M059J (cell line): ENCODE measurements at places on chromosomes 1 and 21. TPM values are rescaled to one million over a fixed set of nuclear protein-coding genes. Genes with fewer than 3 reads are reported as not detected.
A peak's percentile ranks its signal among the peaks of the same experiment; 100 is the strongest.

DNA sequence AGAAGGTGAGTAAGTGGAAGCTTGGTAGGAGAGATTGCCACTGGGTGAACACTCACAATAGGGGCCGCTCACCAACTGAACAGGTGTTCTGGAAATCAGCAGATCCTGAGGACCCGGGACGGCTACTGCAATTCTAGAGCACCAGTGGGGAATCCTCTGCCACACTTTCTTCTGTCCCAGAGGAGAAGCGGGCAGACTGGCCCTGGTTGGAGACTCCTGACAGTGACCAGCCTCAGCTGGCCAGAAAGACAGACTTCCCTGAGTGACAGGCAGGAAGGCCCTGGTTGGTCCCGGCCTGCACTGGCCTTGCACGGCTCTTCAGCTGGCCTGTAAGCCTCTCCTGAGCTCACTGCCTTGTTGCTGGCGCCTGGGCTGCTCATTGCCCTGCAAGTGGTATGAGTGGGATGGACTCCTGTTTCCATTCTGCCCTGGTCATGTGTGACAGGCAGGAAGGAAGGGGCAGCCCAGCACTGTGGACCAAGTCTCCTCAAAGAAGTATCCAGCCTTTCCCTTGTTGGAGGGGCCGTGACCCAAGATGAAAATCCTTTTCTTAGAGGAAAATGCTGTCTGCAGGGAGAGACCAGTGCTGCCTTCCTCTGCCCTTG lies 34.5 kb downstream of the MAN1C1 start:
- DNase-seq: no peak

GRCh38 chr1:185027252-185027882 lies 18.0 kb upstream of the RNF2 start:
- no peak for DNase-seq

GRCh38 chr21:14484188-14485009 lies 61.7 kb downstream of the SAMSN1 start:
- no peak for DNase-seq

GRCh38 chr1:228085287-228085951 lies 2.9 kb downstream of the ARF1 start:
- DNase-seq: peak; percentile 52

- peak; percentile 95 for DNase-seq
Observed at GRCh38 chr1:164611754-164612642, 53.0 kb downstream of the PBX1 start.

GRCh38 chr1:31412205-31412604 lies 808 bp upstream of the SERINC2 start:
- no peak for DNase-seq

- DNase-seq: no peak
Observed at GRCh38 chr1:189803364-189803763, 674.3 kb downstream of the BRINP3 start.

- no peak for DNase-seq
Observed at GRCh38 chr1:97350662-97351061, 570.2 kb downstream of the DPYD start.

DNA sequence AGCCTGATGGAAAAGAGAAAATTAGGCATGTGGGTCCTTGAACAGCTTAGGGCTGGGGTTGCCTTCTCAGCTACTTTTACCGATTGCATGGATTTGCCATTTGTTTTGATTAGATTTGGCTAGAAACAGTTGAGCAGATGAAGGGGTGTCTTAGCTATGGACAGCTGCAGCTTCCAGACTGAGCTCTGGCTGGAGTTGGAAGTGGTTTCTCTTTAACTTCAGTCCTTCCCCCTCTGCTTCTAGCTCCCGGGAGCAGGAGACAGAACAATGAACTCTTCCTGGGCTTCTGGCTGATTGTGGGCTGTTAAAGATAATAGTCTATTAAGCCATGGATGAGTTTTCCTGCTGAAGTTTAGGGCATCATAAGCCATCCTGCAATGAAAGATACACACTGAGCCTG lies 50.7 kb downstream of the UBE2T start:
- DNase-seq: no peak

- peak; percentile 10 for DNase-seq
Observed at GRCh38 chr1:228697207-228698016, 37.9 kb upstream of the RHOU start.

The TMEM81 gene
- total RNA-seq: 0.22 TPM in 2 replicates

The VCAM1 gene
- total RNA-seq: 2.8 and 5.0 TPM in 2 replicates

The SH2D5 gene
- 1.1 and 2.1 TPM in 2 replicates for total RNA-seq

The PHLDA3 gene
- 7.6 and 17.3 TPM in 2 replicates for total RNA-seq

- no peak for DNase-seq
Observed at GRCh38 chr1:81431624-81432000, 369.1 kb upstream of the ADGRL2 start.

DNA sequence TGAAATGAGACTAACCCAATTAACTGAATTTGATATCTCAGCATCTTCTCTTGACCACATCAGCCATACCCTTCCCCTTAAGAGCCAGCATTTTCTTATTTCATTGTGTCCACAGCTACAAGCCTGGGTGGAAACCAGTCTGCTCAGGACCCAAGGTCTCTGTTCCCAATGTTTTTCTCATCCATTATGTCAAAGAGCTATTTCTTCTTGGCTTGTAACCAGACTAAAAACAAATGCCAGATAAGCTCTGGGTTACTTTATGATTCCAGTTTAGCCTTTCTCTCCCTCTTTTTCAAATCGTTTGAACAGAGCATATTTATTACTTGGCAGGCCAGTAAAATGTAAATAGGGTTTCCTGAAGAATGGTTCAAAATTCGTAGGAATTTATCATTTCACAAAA lies 109.3 kb upstream of the SPATA6 start:
- no peak for DNase-seq

The LEFTY1 gene
- 0.10 TPM in 1 of 2 replicates, not detected in the other for total RNA-seq

GRCh38 chr1:110606657-110607535 lies 738 bp upstream of the KCNA2 start:
- no peak for DNase-seq

The OLIG1 gene
- total RNA-seq: not detected in 2 replicates

GRCh38 chr1:227429447-227430359 lies 111.4 kb upstream of the CDC42BPA start:
- peak; percentile 75 for DNase-seq

DNA sequence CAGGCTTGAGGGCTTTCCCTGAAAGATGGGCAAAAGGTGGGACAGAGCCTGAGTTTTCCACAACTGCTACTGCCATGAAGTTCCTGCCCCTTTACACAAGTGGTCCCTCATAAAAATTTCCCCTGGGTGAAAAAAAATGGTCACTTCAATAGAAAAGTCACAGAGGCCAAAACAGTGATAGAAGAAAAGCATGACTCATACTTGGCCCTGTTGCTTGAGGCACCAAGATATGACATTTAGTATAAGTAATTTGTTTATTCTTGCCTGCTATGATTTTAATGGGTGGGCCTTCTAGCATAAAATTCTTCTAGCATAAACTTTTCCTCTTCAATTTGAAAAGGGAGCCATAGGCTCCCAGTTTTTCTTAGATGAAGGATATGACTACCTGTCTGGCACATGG lies 280.2 kb downstream of the DPYD start:
- peak; percentile 74 for DNase-seq

- peak; percentile 83 for DNase-seq
Observed at GRCh38 chr1:201608635-201609395, 69.9 kb downstream of the NAV1 start.
